ENCODE measurements at places on chromosomes 11 and 22.

DNA sequence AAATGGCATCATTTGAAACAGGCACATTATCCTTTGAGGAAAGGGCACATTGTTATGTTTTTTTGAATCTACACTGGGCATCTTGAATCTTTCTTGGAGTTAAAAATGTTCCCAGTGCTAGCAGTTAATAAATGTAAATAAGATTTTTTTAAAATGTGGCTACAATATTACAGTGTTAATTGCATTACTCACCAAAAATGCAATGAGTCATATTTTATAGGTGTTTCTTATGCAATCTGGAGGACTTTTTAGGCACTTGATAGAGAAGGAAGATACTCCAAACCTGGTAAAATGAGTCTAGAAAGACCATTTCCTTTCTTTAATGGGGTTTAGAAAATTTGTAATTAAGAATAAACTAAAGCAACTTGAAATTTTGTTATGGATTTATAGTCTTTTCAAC, 238.0 kb downstream of the METTL15 start:
- DNase-seq: no peak

DNA sequence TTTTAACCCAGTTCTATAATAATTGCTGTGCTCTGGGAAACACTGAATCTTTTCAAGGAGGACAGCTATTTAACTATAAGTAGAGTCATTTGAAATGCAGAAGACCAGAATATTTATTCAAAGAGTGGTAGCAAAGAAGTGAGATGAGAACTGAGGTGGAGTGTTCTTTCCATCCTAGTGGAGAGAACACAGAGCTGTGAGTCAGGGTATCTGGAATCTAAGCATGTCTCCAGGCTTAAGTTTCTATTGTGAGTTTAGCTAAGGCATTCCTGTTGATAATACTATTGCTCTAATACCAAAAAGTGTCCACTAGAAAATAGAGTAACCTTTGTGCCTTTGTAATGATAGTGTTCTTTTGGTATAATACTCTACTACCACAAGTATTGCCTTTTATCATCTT, 32.4 kb downstream of the JAM3 start:
- no peak for DNase-seq

DNA sequence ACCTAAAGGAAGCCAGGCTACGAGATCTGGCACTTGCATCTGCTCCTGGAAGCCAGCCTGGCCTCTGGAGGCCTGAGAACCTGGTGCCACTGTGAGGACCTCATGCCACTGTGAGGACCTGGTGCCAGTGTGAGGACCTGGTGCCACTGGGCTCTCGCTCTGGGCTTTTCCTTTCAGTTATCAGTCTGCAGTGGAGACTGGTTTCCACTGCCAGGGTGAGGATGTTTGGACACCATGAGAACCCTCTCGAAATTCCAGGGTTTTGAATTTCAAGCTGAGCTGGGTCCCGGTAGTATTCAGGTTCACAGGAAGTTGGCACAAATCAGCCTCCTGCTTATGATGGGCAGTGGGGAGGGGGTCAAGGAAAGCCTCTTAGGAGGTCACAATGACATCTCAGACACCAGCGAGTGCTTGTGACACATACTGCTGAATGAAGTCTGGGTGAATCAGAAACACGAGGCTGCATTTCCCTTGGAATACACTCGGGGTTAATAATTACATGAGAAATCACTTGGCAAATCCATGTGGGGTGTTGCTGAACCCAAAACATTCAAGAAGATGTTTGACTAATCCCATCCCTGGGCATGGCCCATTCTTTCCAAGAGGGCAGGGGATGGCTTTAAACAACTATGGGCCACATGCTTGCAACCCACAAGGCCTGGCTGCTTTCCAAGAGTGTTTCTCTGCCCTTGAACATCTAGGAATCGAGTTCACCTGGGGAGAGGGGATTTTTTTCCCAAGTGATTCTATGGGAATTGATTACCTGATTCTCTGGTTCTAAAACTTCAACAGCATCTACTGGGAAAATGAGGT, 60.2 kb downstream of the LINC01488 start:
- no peak for DNase-seq

DNA sequence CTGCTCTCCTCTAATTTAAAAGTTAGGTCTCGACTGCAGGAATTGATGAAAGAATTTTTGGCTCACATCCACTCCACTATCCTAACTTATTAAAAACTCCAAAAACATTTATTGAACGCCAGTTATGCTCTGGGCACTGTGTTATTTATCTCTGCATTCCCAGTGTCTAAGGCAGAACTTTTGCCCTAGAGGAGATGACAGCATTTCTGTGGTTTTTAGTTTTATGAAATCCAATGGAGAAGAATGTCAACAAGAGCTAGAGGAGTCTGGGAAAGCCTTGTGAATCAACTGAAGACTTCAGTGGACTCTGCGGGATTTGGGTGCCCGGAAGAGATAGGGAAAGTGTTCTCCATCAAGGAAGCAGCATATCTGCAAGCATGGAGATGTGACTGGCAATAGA, 217.0 kb upstream of the PGR start:
- no peak for DNase-seq

GRCh38 chr11:65491614-65492386, 7.0 kb upstream of the MALAT1 start:
- DNase-seq: no peak

- no peak for DNase-seq
Measured at GRCh38 chr22:27526901-27527300, 274.7 kb downstream of the MN1 start.

GRCh38 chr11:84720706-84721402, 906.3 kb downstream of the DLG2 start:
- DNase-seq: no peak

DNA sequence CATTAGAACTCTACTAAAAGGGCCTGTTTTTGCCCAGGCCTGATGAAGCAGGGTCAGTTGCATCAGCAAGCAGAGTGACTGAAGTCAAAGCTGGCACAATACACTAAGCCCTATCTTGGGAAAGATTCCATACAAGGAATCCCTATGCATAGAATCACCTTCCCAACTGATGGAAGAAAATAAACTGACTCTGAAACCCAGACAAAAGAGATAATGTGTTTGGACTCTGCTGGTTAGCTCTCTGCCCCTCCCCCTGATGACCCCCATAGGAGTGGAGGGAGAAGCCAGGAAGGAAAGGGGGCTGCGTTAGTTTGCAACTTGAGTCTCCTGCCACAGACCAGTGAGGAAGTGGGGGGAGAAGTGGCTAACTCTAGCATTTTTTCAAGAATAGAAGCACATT, 32.9 kb downstream of the GALNT18 start:
- DNase-seq: no peak

GRCh38 chr11:129368889-129369672, 6.6 kb upstream of the BARX2 start:
- no peak for DNase-seq

DNA sequence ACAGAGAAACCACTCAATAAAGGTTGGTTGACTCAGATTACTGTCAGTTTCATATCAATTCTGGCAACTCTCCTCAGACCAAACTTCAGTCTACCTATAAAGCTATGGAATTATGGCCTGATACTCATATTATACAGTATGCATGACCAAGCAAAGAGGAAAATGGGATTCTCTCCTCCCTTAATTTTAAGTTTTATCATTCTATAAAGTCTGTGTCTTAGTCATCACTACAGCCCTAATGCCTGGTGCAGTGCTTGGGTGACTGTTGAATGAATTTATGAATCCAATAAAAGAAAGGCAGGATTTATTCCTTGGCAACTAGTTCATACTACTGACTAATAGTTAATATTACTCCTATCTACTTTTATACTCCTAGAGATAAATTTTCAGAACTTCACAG, 37.6 kb upstream of the GRAMD1B start:
- no peak for DNase-seq

GRCh38 chr11:36375353-36376008, 79.4 kb downstream of the PRR5L start:
- DNase-seq: no peak

DNA sequence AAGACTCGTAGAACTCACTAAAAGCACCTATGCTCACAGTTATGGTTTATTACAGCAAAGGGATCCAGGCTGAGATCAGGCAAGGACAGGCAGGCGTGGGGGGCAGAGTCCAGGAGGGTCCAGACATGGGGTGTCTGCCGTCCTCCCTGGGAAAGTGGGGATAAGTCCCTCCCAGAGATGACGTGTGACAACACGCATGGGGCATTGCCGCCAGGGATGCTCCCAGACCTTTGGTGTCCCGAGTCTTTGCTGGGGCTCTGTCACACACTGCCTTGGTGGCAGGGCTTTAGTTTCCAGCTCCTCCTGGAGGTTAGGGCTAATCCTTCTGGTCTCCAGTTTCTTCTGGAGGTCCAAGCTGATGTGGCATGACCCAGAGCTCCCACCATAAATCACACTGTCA, 226.7 kb downstream of the CTTN start:
- no peak for DNase-seq

DNA sequence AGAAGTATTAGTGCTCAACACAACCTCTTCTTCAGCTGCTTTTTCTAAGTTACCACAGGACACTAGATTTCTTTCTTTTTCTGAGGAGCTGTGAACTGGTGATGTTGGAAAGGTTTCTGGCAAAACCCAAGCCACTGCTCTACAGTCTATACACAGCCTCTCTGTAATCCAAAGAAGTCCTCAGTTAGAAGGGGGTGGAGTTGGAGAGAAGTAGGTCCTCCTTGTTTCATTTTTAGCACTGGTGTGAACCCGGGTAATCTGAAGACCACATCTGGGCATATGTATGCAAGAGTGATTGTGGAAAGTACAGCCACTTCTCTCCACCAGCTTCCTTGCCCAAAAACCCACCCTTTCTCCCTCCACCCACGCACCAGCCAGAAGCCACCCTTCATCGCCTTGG, 1168.1 kb downstream of the LRRC4C start:
- DNase-seq: no peak

GRCh38 chr22:46966495-46966845, 204.0 kb downstream of the TBC1D22A start:
- no peak for DNase-seq

DNA sequence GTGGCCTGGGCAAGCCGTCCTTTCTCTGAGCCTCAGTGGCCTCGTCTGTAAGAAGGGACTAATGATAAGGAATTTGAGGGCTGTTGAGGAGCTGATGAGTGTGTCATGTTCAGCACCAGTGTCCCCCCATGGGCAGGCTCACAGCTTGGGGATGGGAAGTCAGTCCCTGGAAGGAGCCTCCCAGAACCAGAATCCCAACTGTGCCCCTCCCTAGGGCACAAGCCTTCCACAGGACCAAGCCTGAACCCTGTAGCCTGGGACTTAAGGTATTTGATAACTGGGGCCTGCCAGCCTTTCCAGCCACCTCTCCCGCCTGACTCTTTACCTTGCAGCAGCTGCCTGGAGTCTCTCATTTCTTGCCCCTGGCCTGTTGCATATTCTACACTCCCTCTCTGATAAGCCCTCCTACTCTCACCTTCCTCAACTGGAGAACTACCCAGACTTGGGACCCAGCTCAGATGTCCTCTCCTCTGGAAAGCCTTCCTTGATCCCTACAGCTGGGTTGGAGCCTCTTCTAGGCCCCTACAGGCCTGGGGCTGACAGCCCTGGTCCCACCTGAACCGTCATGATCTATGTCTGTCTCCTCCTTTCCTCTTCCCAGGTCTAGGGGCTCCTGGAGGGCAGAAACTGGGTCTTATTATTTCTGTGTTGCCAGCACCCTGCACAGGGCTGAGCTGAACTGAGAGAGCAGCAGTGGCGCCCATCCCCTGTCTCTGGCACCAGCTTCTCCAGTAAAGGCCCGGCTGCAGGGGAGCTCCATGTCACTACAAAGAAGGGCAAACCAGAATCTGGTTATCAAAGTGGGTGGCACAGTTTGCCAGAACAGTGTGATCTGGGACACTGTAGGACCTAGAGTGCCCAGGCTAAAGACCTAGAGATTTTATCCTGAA, 1.6 kb downstream of the P2RY2 start:
- DNase-seq: no peak

DNA sequence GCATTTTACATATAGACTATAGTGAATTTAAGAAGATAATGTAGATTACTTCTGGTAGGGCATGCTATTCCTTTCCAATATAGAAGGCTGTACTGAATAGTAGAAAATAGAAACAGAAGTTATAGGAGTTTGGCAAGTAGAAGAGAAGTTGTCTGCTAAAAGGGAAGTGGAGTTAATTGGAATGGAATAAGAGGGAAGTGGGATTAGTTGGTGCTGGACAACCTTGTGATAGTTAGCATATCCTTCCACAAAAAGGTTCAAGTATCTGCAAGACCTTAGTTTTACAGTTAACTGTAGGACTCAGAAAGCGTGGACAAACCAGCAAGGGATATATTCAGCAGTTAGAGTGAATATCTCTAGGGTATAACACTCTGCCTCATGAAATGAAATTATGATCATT, 185.5 kb downstream of the SWAP70 start:
- DNase-seq: no peak
